Renal cortex interstitium (tissue), 15 donors: ENCODE measurements at places on chromosomes 2 and 18. TPM values are rescaled to one million over a fixed set of nuclear protein-coding genes. Genes with fewer than 3 reads are reported as not detected.

DNA sequence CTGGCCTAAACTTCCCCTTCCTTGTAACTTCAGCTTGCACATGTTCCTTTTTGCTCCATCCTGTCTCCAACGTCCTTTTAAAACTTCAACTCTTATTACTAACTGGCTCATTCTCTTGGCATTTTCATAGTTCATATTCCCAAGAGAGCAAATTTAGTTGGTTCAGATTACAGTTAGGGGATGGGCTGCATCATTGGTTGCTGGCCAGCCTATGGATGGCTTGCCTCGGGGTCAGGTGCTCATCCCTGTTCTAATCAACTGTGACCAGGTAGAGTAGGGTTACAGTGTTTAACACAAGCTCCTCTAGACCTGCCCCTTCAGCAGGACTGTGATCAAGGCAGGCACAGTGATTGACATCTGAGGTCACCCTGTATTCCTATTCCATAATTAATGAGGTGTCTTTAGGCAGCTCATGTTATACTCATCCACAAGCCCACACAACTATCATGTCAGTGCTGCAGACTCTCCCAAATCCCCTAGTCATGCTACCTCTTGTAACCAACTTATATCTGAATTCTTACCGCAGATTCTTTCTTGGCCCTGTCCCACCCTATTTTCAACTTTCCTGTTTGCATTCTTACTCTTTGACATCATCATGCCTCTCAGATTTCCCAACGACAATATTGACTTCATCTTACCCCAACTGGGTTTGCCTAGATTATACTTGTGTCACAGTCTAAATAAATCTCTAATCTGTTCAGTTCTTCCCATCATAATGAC lies 293.3 kb downstream of the MTX2 start:
- DNase-seq, result no peak

GRCh38 chr2:65032019-65032975 lies 23.9 kb upstream of the CEP68 start:
- DNase-seq, result no peak

Gene PAX3
- polyA plus RNA-seq, result not detected

DNA sequence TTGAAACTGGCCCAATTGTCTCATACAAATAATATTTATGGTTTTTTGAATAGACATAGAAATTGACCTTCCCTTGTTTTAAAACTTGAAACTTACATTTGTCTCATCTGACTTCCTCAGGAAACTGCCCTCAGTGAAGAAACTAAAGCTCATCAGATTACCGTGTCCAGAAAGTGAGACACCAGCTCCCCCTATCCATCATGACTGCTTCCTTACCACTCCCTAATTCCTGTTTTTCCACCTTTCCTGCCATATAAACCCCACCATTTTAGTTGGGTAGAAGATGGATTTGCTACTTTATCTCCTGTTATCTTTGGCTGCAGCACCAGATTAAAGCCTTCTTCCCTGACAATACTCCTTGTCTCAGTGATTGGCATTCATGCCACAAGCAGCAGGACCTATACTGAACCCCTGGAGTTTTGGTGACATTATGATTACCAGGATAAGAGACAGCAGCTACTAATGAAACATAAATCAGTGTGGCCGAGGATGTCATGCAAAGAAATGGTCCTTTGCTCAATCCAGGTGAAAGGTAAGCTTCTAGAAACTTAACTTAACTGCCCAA lies 1627.6 kb upstream of the ZEB2 start:
- no peak for DNase-seq

Gene FBXO48
- 1.6 TPM for polyA plus RNA-seq
